ENCODE measurements at places on chromosomes 11 and 22. TPM values are rescaled to one million over a fixed set of nuclear protein-coding genes. Genes with fewer than 3 reads are reported as not detected.

Gene NAALADL1
- 1.2 TPM for total RNA-seq

Gene SULT4A1
- total RNA-seq: 0.08 TPM

Gene JAML
- 9.6 TPM for total RNA-seq

Gene KCNK4
- not detected for total RNA-seq

Gene OR5D18
- total RNA-seq: not detected

Gene BIK
- total RNA-seq: not detected

Gene F2
- total RNA-seq: 631 TPM

Gene WT1
- not detected for total RNA-seq

Gene THY1
- 0.51 TPM for total RNA-seq

Gene YDJC
- 8.0 TPM for total RNA-seq

Gene SCGB1C1
- not detected for total RNA-seq

Gene NLRP14
- total RNA-seq: 0.50 TPM

Gene GALNT18
- 2.1 TPM for total RNA-seq

Gene APOA4
- 171 TPM for total RNA-seq

Gene TRIM48
- not detected for total RNA-seq

Gene CRYBB2
- not detected for total RNA-seq

Gene SMIM35
- not detected for total RNA-seq

Gene HBG1
- 75.1 TPM for total RNA-seq

Gene TSGA10IP
- total RNA-seq: not detected

Gene DMC1
- 6.8 TPM for total RNA-seq

Gene VSIG2
- 0.75 TPM for total RNA-seq

Gene A4GALT
- total RNA-seq: 8.2 TPM

Gene GRIK4
- total RNA-seq: 0.25 TPM

Gene LMNTD2
- total RNA-seq: 2.9 TPM

Gene ACTN3
- total RNA-seq: not detected

Gene POTEH
- total RNA-seq: not detected

Gene C22orf15
- total RNA-seq: 0.17 TPM

Gene OR4A16
- total RNA-seq: not detected

Data from liver (tissue), 10 donors.